Calu3 (cell line): ENCODE measurements at places on chromosomes 13 and 19. TPM values are rescaled to one million over a fixed set of nuclear protein-coding genes. Genes with fewer than 3 reads are reported as not detected.

The CEACAM7 gene
- 5.9 and 9.0 TPM in 2 replicates for total RNA-seq

The NALCN gene
- total RNA-seq = 2.0 and 2.8 TPM in 2 replicates

- DNase-seq = no peak
These were observed 124.2 kb upstream of the SERP2 start for GRCh38 chr13:44249431-44249836.

- no peak for DNase-seq
These were observed 23.1 kb downstream of the GAS6 start for GRCh38 chr13:113840541-113841352.

- DNase-seq = no peak
These were observed 773.4 kb upstream of the SLITRK1 start for GRCh38 chr13:84655677-84656076.

The FCER2 gene
- total RNA-seq = not detected in 2 replicates
